ENCODE measurements at places on chromosomes 3 and 15.

- H3K27me3 ChIP-seq: no peaks in the 10 kb centered on the region
- no peak overlapping the region for H3K27ac ChIP-seq
- no peak overlapping the region for H3K4me3 ChIP-seq
- peaks cover 7% of the 10 kb centered on the region for H3K4me1 ChIP-seq
- no peaks in the 10 kb centered on the region for H3K36me3 ChIP-seq
These were observed 44.7 kb downstream of the MYO1E start for GRCh38 chr15:59327942-59328341.

DNA sequence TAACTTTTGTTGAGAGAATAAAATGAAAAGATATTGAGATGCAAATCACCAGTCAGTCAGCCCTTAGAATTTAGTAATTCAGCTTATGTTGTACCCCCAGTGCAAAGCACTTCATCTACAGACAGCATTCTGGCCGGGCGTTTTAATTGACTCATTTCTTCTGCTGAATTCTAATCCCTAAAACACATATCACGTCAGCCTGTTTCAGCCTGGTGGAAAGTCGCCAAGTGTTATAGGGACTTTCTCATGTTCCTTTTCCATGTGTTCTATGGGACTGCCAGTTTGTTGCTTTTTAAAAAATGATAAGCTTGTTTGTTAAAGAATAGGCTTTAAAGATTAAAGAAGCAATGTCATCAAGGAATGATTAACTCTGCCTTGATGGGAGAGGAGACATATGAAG lies 169.7 kb upstream of the BFSP2 start:
- no peaks in the 10 kb centered on the region for H3K4me1 ChIP-seq
- no peak for DNase-seq
- H3K27ac ChIP-seq: no peak overlapping the region
- no peak overlapping the region for H3K4me3 ChIP-seq
- H3K27me3 ChIP-seq: no peaks in the 10 kb centered on the region
- no peaks in the 10 kb centered on the region for H3K36me3 ChIP-seq

- H3K4me3 ChIP-seq: no peak overlapping the region
- no peaks in the 10 kb centered on the region for H3K4me1 ChIP-seq
- no peaks in the 10 kb centered on the region for H3K27me3 ChIP-seq
These were observed 240.8 kb downstream of the NR1D2 start for GRCh38 chr3:24185738-24186384.

GRCh38 chr3:99757966-99758365 lies 59.7 kb upstream of the CMSS1 start:
- no peak for DNase-seq
- H3K27me3 ChIP-seq: no peaks in the 10 kb centered on the region
- no peaks in the 10 kb centered on the region for H3K36me3 ChIP-seq
- no peak overlapping the region for H3K4me3 ChIP-seq
- H3K4me1 ChIP-seq: no peaks in the 10 kb centered on the region
- H3K27ac ChIP-seq: no peak overlapping the region

DNA sequence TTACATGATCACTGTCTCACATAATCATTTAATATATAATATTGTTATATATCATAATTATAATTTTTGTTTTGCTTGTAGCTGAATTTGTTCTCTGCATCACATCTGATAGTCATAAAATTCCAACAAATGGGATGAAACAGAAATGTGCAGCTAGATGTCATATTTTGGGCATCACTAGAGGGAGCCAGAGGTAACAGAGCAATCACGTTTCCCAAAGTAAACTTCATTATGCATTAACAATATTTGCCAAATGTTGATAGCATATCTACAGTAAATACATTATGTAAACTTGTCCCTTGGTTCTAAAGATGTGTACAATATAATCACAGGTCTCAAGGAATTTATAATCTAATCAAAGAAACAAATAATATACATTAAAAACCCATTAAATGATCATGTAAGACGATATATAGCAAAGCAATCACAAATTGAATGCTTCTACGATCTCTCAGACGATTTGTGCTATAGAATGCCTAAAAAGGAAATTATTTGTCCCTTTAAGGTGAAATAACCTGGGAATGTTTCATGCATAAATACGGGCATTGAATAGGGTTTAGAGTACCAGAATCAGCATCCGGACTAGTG lies 234.2 kb upstream of the MCTP2 start:
- H3K36me3 ChIP-seq: no peaks in the 10 kb centered on the region
- H3K4me3 ChIP-seq: no peak overlapping the region
- no peaks in the 10 kb centered on the region for H3K27me3 ChIP-seq
- peak; percentile 51 for DNase-seq

- no peaks in the 10 kb centered on the region for H3K36me3 ChIP-seq
- DNase-seq: no peak
- no peaks in the 10 kb centered on the region for H3K4me1 ChIP-seq
- no peaks in the 10 kb centered on the region for H3K27me3 ChIP-seq
These were observed 1.4 kb downstream of the KBTBD13 start for GRCh38 chr15:65077981-65078352.

DNA sequence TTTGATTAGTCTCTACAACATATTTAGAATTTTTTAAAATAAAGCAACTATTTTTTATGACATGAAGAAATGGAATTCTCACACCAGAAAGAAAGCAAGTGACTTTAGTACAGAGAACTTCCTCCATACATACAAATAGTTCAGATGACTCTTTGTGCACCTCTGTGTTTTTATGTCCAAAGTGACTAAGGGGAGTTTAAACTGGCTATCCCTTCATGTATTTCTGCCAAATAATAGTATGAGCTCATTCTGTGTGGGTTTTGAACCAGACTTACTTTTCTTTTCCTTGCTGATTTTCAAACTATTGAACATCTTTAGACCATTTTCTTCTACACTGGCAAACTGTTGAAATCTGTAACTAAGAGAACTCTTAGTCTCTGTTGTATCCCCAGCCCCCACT lies 196.3 kb downstream of the EPHA3 start:
- H3K4me3 ChIP-seq: no peak overlapping the region
- DNase-seq: no peak
- H3K27me3 ChIP-seq: no peaks in the 10 kb centered on the region

- H3K36me3 ChIP-seq: no peaks in the 10 kb centered on the region
- DNase-seq: no peak
- no peaks in the 10 kb centered on the region for H3K4me1 ChIP-seq
- no peak overlapping the region for H3K27ac ChIP-seq
These were observed 132.8 kb downstream of the KCNAB1 start for GRCh38 chr3:156253150-156253549.

GRCh38 chr3:32292085-32292796 lies 53.8 kb downstream of the CMTM8 start:
- no peaks in the 10 kb centered on the region for H3K4me1 ChIP-seq
- H3K27ac ChIP-seq: no peak overlapping the region
- no peak overlapping the region for H3K4me3 ChIP-seq
- H3K36me3 ChIP-seq: no peaks in the 10 kb centered on the region

GRCh38 chr15:74776821-74777768 lies 4.8 kb upstream of the CSK start:
- peak overlapping the region; percentile 55 for H3K4me3 ChIP-seq
- peaks cover 96% of the 10 kb centered on the region for H3K4me1 ChIP-seq
- peak overlapping the region; percentile 100 for H3K27ac ChIP-seq
- H3K27me3 ChIP-seq: no peaks in the 10 kb centered on the region
- DNase-seq: peak; percentile 99
- no peaks in the 10 kb centered on the region for H3K36me3 ChIP-seq

DNA sequence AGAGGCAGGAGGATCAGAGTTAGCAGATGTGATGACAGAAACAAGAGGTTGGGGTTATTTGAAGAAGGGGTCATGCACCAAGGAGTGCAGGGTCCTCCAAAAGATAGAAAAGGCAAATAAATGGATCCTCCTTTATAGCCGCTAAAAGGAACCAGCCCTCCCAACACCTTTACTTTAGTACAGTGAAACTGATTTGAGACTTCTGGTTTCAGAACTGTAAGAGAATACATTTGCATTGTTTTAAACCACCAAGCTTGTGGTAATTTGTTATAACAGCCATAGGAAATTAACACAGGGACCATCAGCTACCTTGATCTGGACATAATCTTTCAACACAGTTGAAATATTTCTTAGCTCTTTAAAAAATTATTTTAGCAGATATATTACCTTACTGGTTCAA lies 166.6 kb downstream of the TIGIT start:
- H3K4me1 ChIP-seq: peaks cover 12% of the 10 kb centered on the region
- no peaks in the 10 kb centered on the region for H3K36me3 ChIP-seq
- DNase-seq: no peak
- H3K27ac ChIP-seq: no peak overlapping the region
- no peak overlapping the region for H3K4me3 ChIP-seq

DNA sequence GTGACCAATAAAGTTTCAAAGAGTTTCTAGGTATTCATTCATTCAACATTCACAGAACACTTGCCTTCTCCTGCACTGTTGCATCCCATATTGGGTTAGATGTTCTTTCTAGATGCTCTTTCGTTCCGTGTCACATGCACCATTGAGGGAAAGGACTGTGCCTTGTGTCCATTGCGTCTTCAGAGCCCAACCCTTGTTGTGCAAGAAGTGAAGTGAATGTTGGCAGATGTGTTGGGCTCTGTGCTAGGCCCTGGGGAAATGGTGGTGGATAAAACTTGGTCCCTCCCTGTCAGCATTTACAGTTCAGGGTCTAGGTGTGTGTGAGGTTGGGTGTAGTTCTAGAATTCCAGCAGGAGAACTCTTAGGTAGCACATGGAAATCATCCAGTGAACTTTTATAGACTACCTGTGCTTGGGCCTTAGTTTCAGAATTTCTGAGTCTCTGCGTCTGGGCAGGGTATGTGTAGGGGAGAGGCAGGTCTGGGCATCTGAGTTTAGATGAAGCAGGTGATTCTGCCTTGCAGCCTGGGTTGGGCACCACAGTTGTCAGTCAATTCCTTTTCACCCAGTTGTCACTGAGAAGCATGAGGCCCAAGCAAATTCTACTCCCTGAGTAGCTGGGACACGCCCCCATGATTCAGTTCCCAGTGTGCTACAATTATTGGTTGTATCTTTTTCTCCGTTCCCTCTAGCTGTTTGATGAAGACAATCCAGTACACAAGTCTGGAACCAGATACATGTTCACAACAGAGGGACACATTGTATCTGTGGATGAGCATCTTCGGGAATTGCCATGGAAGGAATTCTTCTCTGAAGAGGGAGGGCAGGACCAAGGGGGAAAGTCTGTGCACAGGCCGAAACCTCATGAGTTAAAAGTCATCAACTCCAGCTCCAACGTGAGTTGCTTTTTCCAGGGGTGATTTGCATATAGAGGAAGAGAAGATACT lies 25.4 kb downstream of the EDEM1 start:
- no peaks in the 10 kb centered on the region for H3K27me3 ChIP-seq
- no peak overlapping the region for H3K4me3 ChIP-seq
- DNase-seq: no peak
- H3K4me1 ChIP-seq: peaks cover 10% of the 10 kb centered on the region

- no peaks in the 10 kb centered on the region for H3K27me3 ChIP-seq
- no peak overlapping the region for H3K27ac ChIP-seq
- DNase-seq: peak; percentile 22
- H3K36me3 ChIP-seq: peaks cover 12% of the 10 kb centered on the region
- H3K4me1 ChIP-seq: peaks cover 42% of the 10 kb centered on the region
These were observed 3.3 kb downstream of the LINS1 start for GRCh38 chr15:100598655-100599054.

DNA sequence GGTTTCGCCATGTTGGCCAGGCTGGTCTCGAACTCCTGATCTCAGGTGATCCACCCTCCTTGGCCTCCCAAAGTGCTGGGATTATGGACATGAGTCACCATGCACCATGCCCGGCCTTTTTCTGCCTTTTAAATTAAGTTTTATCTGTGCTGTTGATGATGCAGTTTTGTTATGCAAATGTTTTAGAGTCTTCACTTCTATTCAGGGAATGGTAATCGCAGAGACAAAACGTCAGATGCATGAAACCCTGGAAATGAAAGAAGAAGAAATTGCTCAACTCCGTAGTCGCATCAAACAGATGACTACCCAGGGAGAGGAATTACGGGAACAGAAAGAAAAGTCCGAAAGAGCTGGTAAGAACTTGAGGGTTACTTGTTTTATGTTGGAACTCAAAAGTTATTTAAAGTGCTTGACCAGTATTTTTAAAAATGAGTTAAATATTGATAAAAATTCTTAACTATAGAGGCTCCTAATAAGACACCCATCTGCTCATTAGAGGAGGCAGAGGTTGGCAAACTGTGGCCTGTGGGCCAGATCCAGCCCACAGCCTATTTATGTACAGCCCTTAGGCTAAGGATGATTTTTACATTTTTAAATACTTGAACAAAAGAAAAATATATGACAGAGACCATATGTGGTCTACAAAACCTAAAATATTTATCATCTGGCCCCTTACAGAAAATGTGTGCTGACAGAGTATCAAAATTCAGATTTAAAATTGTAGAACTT lies 127.8 kb upstream of the LRRFIP2 start:
- H3K36me3 ChIP-seq: peaks cover 29% of the 10 kb centered on the region
- H3K4me1 ChIP-seq: peaks cover 19% of the 10 kb centered on the region
- no peaks in the 10 kb centered on the region for H3K27me3 ChIP-seq

GRCh38 chr3:82033186-82033585 lies 271.7 kb upstream of the GBE1 start:
- DNase-seq: no peak
- no peak overlapping the region for H3K4me3 ChIP-seq
- H3K27me3 ChIP-seq: no peaks in the 10 kb centered on the region
